ENCODE measurements at places on chromosomes 16 and 17. TPM values are rescaled to one million over a fixed set of nuclear protein-coding genes. Genes with fewer than 3 reads are reported as not detected.
A peak's percentile ranks its signal among the peaks of the same experiment; 100 is the strongest.

- no peak for DNase-seq
Observed at GRCh38 chr17:11871773-11872172, 125.5 kb downstream of the ZNF18 start.

- peak; percentile 77 for DNase-seq
Observed at GRCh38 chr17:40551091-40551878, 14.0 kb downstream of the CCR7 start.

- DNase-seq, result no peak
Observed at GRCh38 chr17:74135391-74136167, 67.9 kb upstream of the RPL38 start.

GRCh38 chr16:35201151-35201550 is 1741.7 kb downstream of the TP53TG3F start:
- no peak for DNase-seq

GRCh38 chr17:29705386-29705785 is 82.7 kb upstream of the CORO6 start:
- no peak for DNase-seq

GRCh38 chr17:43771463-43771862 is 7.3 kb downstream of the DUSP3 start:
- no peak for DNase-seq

GRCh38 chr16:47488051-47488450 is 26.9 kb downstream of the PHKB start:
- no peak for DNase-seq

DNA sequence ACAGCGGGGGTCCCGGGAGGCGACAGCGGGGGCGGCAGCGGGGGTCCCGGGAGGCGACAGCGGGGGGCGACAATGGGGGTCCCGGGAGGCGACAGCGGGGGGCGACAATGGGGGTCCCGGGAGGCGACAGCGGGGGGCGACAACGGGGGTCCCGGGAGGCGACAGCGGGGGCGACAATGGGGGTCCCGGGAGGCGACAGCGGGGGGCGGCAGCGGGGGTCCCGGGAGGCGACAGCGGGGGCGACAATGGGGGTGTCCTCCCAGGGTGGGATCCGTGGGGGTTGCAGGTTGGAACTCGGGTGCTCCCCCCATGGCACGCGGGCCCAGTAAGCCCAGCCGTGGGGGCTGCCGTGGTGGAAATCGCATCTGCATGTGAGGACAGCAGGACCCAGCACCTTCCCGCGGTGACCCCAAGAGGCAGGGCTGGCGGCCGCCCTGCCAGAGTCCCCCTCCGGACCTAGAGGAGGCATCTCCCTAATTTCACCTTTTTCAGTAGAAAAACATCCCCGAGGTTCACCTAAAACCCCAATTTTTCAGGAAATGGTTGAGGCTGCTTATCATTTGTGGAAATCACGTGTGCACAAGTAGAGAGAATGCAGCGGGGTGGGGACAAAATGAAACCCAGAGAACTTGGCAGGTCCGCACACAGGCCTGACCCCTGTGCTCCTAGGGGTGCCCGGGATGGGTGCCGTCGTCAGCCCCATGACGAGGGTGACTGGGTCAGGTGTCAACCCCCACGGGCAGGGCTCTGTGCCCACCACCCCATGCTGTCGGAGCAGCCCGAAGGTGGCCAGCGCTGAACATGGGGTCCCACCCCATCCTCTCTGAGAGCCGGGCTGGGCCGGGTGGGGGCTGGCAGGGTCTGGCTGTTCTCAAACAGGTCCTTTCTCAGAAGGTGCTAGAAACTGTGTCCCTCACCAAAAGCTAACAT is 10.5 kb upstream of the METRNL start:
- no peak for DNase-seq

- no peak for DNase-seq
Observed at GRCh38 chr17:39229274-39229913, 3.6 kb upstream of the STAC2 start.

DNA sequence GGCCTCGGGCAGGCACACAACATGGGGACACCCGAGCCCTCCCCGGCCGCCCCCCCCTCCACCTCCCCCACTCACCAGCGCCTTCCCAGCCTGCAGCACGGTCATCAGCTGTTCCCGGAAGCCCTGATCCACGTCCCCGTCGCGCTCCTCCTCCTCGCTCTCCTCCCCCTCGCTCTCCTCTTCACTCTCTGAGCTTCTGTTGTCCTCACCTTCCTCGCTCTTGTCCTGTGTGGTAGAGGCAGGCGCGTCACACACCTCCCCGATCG is 10.3 kb downstream of the MYBBP1A start:
- DNase-seq, result no peak

GRCh38 chr17:41895617-41896016 is 23.1 kb downstream of the ACLY start:
- peak; percentile 74 for DNase-seq

The TPSD1 gene
- not detected for polyA plus RNA-seq

The GLP2R gene
- not detected for polyA plus RNA-seq

The NACA2 gene
- 1.7 TPM for polyA plus RNA-seq

The AHSP gene
- polyA plus RNA-seq, result 10.3 TPM

Measured in muscle of arm (tissue), 14 donors.